NCI-H2227 treated with DMSO at 0.1 percent for 48 hours (cell line): ENCODE measurements at places on chromosomes 6 and 20.

DNA sequence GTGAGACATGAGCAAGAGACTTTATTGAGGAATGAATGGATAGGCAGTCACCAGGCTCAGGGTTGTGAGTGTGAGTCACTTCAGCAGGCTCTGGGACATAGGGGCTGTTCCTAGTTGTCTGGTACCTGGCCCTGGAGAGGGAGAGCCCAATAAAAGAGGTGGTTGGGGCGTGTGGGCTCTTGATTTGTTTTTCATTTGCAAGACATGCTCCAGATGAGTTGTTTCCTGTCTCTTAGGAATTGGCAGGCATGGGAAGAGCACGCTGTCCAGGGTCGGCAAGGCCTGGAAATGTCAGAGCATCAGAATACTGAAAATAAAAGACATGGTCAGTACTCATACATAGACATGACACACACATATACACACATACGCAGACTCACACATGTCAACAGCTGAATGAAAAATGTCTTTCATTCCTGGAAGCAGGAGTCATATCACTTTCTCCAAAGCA lies 166.3 kb upstream of the SULF2 start:
- no peak for DNase-seq

DNA sequence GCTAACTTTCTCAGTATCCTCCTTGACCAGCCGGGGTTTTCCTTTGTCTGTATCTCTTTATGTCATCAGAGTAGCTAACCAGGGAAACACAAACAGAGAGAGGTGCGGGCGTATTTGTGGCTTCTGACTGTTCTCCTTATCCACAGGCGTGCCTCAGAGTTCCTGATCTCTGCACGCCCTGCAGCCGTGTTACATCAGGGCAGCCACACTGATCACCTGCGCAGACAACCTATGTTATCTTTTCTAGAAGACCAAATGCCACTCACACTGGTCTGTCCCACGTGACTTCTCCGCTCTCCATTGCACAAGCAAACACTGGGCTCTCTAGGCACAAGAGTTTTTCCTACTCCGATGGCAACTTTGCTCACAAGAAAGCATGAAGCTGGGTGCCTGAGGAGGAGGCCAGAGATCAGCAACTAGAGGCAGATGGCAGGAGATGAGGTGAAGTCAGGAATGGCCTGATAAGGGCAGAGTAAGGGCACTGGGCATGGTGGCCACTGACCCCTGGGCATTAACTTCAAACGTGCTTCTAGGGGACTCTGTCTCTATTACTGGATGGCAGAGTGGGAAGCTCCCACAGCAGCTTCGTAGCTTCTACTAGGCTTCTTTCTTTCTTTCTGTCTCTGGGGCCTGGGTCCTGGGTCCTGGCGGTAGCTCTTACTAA lies 4.5 kb downstream of the PDE10A start:
- DNase-seq: no peak

GRCh38 chr6:151286214-151286613 lies 46.4 kb downstream of the AKAP12 start:
- no peak for DNase-seq

DNA sequence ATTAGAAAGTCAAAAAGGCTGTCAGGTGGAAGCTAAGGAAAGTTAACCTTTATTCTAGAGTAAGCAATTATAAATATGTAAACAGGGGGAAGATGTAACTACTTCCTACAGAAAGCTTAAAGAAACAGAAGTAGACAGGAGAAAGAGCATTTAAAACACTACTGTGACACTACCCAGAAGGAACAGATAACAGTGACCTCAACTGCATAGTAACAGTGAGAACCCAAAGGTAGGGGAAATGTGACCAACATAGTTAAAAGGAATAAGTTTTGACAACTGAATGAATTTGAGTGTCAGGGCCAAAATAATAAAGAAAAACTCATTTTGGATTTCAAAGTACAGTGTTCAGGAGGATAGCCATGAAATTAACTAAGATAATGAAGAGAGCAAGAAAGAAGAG lies 43.5 kb downstream of the IBTK start:
- no peak for DNase-seq

DNA sequence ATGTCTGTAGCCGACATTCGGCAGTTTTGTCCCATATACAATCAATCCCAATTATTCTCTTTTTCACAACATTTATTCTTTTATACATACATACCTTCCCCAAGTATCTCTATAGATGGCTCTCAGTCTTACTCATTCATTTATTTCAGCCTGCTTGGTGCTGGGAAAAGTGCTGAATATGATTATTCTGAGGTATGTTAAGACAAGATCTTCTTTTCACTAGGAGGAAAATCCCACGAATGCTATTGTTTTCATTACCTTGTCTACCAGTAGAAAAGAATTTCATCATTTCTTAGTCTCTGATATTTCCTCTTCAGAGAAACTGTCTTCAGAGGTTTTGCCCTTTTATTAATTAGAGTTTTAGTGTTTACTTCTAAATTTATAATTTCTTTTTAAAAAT lies 13.7 kb upstream of the BPIFA3 start:
- DNase-seq: no peak

DNA sequence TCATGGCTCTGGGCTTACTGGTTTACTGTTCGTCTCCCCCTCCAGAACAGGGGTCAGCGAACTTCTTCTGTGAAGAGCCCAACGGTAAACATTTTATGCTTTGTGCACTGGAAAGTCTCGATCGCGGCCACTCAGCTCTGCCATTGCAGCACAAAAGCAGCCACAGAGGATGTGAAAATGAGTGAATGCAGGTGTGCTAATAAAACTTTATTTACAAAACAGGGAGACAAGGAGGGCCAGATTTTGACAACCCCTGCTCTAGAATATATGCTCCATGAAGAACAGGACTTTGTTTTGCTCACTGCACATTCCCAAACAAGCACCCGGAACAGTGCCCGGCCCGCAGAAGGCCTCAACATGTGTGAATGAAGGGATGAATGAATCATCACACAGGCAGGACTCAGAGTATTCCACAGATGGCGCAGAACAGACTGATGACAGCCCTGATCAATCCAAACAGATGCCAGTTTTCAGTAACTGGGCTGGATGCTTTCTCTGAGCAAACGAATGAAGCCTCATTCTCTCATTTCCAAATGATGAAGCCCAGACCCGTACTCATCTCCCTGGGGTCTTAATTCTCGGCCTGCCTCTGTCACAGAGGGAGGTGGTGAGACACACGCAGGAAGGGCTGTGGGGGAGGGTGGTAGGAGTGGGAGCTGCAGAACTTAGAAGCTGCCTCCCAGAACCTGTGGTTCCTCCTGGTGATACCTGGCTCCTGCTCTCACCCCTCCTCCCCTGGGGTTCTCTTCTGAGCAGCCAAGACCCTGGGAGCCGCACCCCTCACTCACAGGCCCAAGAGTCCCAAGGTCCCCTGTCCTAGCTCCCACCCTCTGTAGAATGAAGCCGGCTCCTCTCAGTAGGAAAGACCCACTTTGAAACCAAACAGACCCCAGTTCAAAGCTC lies 196.4 kb downstream of the PREX1 start:
- no peak for DNase-seq

- DNase-seq: no peak
These were observed 34.9 kb downstream of the CEP43 start for GRCh38 chr6:167034056-167034455.

GRCh38 chr20:48723308-48724264 lies 104.2 kb downstream of the PREX1 start:
- no peak for DNase-seq

GRCh38 chr20:5149892-5150225 lies 23.1 kb downstream of the CDS2 start:
- DNase-seq: no peak

- DNase-seq: no peak
These were observed 57.2 kb downstream of the ERMARD start for GRCh38 chr6:169808608-169808967.

GRCh38 chr6:12012558-12013306 lies 620 bp downstream of the HIVEP1 start:
- peak; percentile 78 for DNase-seq

- DNase-seq: no peak
These were observed 235.5 kb downstream of the SYNDIG1 start for GRCh38 chr20:24704899-24705298.

DNA sequence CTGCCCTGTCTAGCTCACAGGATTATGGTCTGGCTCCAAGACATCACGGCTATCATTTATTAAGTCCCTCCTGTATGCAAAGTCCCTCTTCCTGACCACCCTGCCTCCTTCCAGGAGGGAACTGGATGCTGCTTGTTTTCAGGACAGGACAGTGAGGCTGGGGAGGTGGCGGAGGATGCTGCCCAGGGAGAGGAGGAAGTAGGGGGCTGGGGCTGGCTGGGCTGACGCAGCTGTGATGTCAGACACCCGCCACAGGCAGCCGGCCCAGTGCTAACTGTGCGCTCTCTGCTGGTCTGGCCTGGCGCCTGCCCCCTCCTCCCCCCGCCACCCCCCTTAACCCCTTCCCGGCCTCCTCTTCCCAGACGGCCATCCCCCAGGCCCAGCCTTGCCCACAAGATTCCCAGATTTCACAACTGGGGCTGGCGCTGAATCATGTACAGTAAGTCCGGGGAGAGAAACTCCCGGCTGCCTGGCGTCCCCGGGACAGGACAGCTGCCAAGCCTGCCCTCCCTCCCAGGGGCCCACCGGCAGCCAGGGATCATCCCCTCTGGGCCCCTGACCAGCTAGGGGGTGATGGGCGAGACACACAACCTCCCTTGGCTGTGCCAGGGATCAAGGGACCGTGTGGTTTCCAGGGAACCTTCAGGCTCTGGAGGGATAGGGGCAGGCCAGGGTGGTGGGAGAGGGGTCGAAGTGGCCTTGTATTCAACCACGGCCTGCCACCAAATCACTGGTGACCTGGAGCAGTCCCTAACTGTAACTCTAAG lies 118.1 kb downstream of the CEBPB start:
- DNase-seq: no peak

DNA sequence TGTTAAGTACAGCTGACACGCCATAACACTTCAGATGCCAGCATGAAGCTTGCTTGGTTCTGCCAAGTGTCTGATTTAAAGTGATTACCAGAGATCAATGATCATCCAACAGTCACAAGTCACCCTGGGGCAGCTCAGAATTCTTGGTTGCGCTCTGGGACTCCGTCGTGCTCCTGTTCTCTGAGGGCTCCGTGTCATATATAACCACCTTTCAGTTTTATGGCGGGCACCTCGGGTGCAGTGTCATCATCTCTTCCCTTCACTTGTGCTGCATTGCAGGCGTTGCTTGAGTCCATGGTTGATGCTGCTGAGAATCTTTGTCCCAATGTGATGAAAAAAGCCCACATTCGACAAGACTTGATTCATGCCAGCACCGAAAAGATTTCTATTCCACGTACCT lies 101.4 kb upstream of the SCGN start:
- no peak for DNase-seq

DNA sequence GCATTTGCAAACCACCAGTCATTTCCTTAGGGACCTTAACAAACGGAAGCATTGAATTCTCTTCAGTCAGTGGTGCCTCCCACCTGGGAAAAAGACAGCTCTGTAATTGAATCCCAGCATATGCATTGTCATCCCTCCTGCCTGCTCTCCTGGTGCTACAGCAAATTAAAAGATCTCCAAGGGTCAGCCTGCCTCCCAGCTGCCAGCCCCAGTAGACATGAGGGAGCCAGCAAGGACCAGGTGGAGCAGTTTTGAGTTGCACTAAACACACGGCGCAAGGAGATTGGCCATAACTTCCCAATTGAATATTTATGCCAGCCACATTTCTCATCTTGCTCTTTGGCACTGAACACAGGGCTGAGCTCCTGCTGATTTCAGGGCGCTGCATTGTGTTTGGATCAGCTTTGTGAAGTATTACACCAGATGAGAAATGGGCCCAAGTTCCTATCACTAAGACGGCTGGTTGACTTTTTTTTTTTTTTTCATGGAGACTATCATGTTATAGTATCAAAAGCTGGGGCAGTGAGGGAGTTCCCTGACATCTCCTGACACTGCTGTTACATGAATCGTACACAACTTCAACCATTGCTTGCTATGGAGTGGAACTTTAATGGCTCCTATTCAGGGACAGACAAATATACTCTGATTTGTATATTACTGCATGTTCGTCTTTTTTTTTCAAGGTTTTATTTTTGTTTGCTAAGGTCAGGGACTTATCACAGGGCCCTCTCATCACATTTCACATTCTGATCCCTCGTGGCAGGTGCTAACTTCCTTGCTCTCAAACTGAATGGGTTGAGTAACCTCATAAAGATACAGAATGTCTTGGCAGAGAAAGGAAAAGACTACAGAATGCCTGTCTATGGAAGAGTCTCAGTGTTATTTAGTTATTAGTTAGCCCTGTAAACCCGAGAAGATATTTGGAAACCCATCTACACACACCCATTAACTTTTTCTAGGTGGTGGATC lies 191.1 kb downstream of the EYA4 start:
- no peak for DNase-seq

DNA sequence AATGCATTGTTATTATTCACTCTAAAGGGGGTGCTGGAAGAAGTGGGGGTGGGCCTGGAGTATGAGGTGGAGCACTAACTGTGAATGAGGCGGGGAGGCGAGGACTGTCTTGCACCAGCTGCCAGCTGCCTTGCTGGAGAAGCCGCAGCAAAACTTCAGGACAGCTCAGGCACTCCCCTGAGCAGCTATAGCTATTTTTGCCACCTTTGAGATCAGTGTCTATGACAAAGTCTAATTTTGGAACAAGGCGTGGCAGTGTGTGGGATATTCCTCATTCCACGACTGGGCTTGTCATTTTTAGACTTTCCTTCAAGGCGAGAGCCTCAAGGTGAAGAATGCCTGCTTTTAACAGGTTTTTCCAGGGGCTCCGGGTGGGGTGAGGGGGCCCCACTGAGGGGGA lies 143.8 kb downstream of the DOK5 start:
- no peak for DNase-seq

DNA sequence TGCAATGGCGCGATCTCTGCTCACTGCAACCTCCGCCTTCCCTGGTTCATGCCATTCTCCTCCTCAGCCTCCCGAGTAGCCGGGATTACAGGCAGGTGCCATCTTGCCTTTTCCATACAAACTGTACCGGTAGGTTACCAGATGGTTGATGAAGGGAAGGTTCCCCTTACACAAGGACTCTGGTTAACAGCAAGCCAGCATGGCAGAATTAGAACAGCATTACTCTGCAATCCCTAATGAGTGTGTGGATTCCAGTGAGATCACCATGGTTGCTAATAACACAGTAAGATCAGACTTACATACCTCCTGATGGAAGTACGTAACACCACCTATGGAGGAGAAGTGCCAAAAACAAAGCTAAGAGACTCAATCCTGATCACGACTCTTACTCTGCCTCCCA lies 51.7 kb downstream of the TTI1 start:
- no peak for DNase-seq

GRCh38 chr20:31516651-31517050 lies 2.4 kb downstream of the HM13 start:
- no peak for DNase-seq

GRCh38 chr6:161407581-161407980 lies 133.7 kb upstream of the AGPAT4 start:
- no peak for DNase-seq

GRCh38 chr6:51514748-51515402 lies 572.5 kb downstream of the PKHD1 start:
- no peak for DNase-seq

DNA sequence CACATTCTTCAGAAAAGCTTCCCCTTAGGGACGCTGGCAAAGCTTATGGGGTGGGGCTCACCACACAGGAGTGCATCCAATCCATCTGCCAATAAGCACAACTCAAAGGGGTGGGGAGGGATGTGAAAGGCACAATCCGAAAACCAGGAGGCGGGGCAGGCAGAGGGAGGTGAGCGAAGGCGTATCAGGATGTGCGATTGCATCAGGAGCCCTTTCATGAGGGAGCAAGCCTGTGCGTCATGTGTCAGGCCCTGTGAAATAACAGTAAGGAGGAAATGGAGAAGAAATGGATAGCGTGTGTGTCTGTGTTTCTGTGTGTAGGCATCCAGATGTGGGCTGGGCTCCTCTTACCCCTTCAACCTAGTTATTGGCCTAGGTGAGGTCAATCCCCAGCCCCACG lies 382.4 kb upstream of the CDH4 start:
- no peak for DNase-seq
